ENCODE measurements at places on chromosomes 12 and 14. TPM values are rescaled to one million over a fixed set of nuclear protein-coding genes. Genes with fewer than 3 reads are reported as not detected.

TEX52 gene
- not detected for total RNA-seq

DNA sequence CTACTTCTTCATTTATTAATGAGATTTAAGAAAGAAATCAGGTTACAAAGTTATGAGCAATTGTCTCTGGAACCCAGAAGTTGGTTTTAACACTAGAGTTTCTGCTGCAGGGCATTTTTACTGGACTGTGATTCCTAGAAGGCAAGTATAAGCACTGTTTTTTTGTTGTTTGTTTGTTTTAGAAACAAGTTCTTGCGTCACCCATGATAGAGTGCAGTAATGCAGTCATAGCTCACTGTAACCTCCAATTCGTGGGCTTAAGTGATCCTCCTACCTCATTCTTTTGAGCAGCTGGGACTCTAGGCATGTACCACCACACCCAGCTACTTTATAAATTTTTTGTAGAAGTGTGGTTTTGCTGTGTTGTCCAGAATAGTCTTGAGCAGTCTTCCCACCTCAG is 25.6 kb downstream of the RAP1B start:
- peak; percentile 12 for DNase-seq

- no peak for DNase-seq
Measured at GRCh38 chr14:91843437-91843836, 23.9 kb downstream of the TC2N start.

DNA sequence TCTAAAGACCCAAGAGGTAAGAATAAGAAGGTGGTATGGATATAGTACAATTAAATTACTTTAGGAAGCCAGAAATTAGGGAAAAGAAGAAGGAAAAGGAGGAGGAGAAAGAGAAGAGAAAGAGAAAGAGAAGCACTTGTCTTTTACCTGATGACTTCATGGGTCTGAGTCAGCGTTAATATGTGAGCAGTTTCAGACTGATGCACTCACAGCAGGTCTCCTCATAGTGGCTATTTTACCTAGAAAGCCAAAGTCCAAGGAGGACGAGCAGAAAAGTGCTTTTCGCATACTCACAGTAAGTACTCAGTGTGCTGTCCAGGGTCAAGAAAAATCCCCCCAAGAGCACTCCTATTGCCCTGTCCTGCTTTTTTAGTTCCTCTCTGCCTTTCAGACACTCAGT is 222.1 kb downstream of the C12orf42 start:
- no peak for DNase-seq

DNA sequence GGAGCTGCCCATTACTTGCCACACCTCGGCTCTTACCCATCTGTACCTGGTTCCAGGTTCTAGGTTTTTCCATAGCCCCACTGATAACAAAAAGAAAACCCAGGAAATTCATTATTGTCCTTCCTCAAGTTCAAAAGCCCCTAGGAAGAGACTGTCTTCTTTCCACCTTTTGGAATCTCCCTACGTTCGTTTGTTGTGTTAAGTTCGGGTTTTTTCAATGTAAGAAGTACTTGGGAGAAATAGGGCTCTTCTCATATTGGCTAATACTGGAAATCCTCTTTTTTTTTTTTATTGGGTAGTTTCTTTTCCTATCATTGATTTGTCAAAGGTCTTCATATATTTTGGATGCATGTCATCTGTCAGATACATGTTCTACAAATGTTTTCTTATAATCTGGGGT is 17.3 kb downstream of the SLC15A5 start:
- no peak for DNase-seq

TAS2R14 gene
- 2.0 TPM for total RNA-seq

CCDC177 gene
- total RNA-seq, result not detected

- no peak for DNase-seq
Measured at GRCh38 chr12:101941306-101942249, 64.2 kb downstream of the DRAM1 start.

SOX5 gene
- not detected for total RNA-seq

DNA sequence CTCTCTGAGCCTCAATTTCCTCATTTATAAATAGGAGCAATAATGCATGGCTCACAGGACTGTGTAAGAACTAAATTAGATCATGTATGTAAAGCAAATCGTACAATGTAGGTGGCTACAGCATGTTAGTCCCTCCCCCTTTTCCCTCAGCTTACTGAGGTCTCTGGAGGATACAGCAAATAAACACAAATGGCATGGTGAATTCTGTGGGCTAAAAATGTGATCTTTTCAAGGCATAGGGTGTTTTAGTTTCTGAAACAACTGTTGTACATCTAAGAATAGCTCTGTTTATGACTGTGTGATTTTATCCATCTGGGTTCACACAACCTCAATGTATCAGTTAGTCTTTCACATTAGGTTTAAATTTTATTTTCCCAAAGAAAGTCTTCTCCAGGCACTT is 121.2 kb upstream of the PLEKHG7 start:
- no peak for DNase-seq

DNA sequence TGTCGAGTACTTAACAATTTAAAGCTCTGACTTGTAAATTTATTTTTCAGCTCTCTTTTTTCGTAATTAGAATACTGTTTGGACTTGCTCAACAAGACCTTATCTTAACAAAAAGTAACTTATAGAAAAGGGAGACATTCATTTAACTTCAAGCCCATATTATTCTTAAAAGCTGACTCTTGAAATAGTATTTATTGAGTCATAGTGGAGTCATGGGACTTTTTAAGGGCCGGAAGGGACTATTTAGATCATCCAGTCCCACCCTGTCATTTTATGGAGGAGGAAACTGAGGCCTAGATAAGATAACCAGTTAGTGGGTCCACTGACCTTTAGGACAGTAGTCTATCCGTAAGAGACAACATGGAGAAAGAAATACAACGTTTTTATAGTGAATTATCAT is 1.5 kb downstream of the RAP1B start:
- no peak for DNase-seq

GRCh38 chr14:36068777-36069534 is 107.6 kb downstream of the PTCSC3 start:
- DNase-seq, result no peak

DNA sequence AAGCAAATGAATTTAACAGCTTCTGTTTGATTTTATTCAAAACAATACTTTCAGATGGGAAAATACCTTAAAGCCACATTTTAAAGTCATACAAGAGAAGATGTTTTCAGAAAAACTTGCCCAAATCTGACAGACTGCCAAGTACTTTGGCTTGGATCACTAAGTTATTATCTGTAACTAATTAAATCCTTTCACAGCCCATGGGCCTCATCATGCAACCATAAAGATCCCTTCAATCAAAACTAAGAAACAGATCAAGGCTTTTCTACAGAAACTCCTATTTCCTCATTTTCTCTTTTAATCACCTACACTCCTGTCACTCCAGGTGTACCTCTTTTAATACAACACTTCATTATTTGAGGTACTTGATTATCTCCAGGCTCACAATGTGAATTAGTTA is 28.1 kb downstream of the BLTP3B start:
- no peak for DNase-seq

POTEG gene
- total RNA-seq, result not detected

PROX2 gene
- not detected for total RNA-seq

CCDC92 gene
- total RNA-seq, result 10.2 TPM

DNA sequence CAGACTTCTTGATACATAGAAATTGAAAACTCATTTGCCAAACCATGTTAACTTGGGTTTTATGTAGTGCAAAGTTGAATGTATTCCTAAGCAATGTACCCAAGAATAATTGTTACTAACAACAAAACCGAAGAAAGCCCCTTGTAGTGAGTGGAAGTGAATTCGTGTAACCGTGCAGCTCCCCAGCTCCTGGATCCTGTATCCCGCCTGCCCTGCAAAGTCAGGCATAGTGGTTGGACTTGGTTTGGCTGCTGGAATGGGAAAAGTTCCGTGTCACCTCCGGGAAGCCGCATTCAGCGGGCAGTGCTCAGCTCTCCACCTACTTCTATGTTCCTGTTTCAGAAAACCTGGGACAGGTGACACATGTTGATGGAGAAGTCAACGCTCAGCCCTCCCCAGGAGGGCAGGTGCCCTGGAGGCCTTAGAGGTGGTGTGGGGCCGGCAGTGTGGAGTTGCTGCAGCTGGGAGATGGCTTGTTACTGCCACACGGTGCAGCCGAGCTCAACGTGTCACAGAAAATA is 29.2 kb upstream of the C14orf180 start:
- DNase-seq, result no peak

DNA sequence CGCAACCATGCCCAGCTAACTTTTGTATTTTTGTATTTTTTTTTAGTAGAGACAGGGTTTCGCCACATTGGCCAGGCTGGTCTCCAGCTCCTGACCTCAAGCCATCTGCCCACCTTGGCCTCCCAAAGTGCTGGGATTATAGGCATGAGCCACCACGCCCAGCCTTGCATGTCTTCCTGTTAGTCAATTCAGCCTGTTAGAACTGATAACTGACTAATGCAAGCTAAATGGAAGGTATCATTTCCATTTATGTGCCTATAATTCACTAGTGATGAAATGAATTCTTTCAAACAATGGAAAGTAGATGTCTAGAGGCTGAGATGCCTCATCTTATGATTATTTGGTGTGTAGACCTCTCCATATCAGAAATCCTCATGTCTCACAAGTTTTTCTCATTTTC is 37.3 kb upstream of the DIP2B start:
- no peak for DNase-seq

DNA sequence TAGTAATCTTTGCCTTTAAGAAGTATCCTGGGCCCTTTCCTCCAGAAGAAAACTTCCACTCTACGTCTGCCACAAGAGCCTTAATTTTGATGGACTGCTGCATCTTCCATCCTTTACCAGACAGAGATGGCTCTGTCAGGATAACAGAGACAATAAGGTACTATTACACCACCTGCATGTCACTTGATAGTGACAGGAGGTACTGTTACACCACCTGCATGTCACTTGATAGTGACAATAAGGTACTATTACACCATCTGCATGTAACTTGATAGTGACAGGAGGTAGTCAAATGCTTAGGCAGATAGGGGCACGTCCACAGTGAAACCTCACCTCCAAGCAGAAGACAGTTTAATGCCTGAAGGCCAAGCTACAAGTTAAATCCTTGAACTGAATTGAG is 13.9 kb downstream of the OR6C74 start:
- DNase-seq, result no peak

DNA sequence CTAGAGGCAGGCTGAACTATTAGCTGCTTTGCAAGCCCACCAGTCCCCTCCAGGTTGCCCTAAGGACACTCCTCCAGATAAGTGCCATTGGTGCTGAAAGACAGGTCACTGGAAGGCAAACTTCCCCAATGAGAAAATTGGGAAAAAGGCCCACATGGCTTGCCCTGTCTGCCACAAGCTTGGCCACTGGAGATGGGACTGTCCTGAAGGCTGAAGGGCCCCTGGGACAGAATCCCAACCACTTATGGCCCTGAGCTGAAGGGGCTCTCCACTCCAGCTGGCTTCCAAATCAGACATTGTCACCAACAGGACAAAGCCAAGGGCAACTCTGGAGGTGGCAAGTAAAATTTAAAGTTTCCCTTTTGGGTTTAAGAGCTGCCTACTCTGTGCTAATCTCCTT is 12.2 kb upstream of the DHRS2 start:
- no peak for DNase-seq

GRCh38 chr14:40365305-40365704 is 933.1 kb upstream of the FBXO33 start:
- DNase-seq, result no peak

L2HGDH gene
- 10.6 TPM for total RNA-seq

DNA sequence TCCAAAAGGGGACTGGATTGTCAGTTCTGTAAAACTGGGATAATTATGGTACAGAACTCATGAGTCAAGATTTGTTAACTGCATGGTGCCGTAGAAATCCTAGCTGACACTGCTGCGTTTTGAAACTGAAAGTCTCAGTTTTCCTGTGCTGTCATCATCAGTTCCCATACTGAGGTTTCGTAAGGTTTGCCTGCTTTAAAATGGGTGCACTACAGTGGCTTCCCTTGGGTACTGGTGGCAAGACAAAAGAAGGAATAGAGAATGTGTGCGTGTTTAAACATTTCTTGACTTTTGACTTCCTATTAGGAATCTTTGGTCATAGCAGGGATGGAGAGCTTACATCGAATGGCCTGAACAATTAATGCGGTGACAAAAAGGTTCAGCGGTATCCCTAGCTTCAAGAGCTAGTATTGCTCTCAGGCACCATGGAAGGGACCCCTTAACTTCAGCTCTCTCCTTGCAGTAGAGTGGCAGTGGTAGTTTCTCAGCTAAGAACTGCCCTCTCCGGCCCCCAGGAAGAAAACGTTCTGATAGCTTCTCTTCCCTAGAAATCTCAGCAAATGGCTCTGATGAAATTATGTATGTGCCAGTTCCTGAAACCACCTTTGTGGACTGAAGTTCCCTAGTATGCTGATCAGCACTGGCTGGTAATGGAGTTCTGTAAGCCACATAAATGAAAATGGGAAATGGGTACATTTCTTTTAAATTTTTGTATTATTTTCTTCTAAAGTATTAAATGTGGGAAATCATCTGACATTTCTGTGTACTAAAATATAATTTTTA is 28.9 kb downstream of the ANO6 start:
- DNase-seq, result no peak

DNA sequence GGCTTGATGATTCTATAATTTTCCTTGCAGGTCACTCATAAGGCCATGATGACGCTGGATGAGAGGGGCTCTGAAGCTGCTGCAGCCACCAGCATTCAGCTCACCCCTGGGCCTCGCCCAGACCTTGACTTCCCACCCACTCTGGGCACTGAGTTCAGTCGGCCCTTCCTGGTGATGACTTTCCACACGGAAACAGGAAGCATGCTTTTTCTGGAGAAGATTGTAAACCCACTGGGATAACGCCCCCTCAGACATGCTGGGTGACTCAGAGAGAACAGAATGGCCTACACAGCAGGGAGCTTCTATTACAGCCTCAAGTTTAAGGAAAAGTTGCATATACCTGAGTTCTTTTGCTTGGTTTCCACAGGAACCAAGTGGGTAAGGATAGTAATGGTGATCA is 34.3 kb downstream of the SERPINA3 start:
- DNase-seq, result no peak

PLXNC1 gene
- not detected for total RNA-seq

Measured in NCI-H460 (cell line).